Karpas-422 (cell line): ENCODE measurements at places on chromosomes 6 and 20. TPM values are rescaled to one million over a fixed set of nuclear protein-coding genes. Genes with fewer than 3 reads are reported as not detected.
A peak's percentile ranks its signal among the peaks of the same experiment; 100 is the strongest.

- DNase-seq, result no peak
These were observed 97.1 kb upstream of the MRPS10 start for GRCh38 chr6:42314571-42315258.

- no peak for DNase-seq
These were observed 524.3 kb downstream of the PRKN start for GRCh38 chr6:162203287-162203686.

- no peak for DNase-seq
These were observed 64.4 kb downstream of the PTPN1 start for GRCh38 chr20:50574586-50574985.

DNA sequence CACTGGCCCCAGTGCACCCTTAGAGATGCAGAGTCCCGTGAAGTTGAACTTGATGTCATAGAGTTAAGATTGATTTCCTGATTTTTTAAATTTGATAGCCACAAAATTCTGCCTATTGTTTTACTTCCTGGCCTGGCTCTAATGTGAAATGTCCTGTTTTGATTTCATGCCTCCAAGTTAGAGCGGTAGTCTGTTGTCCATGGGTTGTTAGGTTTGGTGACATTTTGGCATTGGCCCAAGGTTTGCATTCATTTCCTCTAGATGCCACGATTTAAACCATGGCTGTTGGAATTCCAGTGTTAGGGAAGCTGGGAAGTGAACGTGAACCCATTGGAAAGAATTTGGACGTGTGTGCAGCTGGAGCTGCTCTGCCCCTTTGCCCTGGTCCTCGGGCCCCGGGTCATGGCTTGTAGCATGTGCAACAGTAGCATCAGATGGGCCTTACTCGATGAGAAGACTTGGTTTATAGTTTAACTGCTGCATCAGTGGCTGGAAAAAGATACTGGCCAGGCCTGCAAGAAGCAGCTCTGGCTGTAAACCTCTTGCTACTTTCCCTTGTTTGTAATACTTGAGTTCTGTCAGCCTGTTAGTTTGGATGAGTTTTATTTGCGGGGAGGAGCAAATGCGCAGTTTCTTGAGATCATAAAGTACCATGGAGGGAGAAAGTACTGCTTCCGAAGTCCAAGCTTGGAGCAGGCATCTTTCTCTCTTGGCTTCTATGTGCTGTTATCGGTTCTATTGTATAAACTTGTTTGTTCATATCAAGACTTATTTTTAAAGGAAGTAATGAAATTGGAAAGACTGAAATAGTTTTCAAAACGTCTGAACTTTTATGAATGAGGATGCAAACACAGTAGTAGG, 121.4 kb upstream of the CLDN20 start:
- no peak for DNase-seq

DNA sequence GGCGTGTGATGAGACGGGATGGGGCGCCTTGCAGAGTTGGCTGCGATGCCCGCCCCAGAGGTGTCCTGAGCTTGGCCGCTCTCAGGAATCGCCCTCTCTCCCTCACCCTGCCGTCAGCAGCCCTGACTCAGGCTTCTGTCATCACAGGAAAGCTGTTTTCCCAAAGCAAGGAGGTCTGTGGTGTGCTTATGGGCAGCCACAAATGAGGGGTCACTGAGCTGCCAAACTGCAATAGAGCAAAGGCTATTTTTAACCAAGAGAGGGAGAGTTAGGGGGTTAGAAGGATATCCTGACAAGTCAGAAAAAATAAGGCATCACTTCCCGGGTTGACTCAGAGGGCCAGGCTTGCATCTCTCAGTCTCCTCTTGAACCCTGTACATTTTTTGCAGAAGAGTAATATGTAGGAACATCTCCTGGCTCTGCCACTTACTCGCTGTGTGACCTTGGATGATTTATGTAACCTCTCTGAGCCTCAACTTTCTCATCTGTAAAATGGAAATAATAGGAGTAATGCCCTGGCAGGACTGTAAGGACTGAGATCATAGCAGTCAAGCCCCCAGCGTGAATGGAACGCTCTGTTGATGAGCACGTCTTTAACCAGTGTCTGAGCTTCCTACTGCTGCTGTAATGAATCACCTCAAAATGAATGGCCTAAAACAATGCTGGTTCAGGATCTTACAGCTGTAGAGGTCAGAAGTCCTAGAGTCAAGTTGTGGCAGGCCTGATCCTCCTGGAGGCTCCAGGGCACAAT, 181.9 kb downstream of the NFATC2 start:
- no peak for DNase-seq

DNA sequence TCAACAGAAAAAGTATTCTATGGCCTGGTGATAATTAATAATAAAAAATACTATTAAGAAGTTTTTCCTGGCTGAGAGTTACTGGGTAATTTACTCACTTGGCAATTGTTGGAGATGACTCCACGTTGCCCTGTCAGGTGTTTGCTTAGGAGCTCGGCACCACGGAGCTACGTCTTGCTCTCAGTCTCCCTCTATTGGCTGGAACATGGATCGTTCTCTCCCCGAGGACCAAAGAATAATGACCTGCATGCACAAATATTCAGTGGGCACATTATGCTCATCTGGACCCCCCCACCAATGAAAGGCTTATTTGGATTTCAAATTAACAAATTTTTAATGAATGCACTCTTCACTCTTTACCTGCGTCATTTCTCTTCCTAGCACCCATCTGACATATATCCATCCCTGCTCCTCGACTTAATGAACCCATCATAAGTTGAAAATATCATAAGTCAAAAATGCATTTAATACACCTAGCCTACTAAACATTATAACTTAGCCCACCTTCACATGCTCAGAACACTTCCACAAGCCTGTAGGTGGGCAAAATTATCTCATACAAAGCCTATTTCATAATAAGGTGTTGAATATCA, 71.0 kb upstream of the CD83 start:
- peak; percentile 75 for DNase-seq

DNA sequence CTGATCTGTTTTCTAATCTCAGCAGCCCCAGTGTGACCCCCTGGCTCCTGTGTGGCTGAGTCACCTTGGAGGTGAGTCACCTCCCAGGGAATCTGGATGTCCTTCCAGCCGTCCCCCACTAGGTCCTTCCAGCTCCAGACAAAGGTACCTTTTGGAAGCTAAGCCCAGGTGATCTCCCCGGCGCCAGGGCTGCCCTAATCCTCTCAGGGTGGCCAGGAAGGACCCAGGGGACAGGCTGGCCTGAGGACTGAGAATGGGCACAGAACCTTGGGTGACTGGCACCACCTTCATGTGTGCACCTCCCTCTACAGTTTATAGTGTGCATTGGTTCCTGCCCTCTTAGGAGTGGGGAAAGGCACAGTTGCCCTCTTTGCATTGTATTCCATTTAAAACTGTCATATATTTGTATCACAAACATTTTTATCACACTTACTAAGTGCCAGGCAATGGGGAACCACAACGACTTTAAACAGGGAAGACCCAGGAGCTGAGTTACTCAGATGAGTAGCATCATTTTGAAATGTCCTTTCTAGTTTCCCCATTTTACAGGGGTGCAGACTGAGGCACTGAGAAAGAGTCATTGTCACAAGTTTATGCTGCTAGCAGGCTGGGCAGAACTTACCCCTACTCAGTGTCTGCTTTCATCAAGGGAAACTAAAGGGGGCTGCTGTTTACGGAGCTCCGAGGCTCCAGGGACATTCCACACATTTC, 2.6 kb upstream of the BPIFB4 start:
- DNase-seq, result peak; percentile 60

DNA sequence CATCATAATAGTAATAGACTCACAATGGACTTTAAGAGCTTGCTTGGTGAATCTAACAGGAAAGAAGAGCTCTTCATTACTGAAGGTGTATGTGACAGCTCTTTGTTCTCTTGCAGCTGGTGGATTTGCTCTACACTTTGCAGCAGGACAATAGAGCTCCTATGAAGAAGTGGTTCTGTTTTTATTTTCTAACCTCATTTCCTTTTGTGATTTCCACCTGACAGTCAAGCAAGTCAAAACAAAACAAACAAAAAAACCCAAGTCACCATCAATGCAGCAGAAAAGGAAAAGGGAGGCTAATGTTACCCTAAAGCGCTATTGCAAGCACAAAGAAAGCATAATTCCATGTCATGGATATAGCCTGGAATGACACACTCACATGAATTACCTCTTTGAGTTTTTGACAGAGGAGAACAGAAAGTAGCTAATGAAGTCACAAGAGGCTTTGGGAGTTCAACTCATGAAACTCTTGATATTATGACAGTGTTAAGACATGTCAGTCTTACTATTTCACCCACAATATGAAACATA, 1188.1 kb downstream of the EPHA7 start:
- DNase-seq, result no peak

TDRD6 gene
- 3.5 and 5.4 TPM in 2 replicates for total RNA-seq

PRRC2A gene
- 123 and 147 TPM in 2 replicates for total RNA-seq

SLA2 gene
- total RNA-seq, result 0.19 and 0.36 TPM in 2 replicates

DUSP15 gene
- total RNA-seq, result not detected in 2 replicates

PXT1 gene
- not detected in 2 replicates for total RNA-seq

FOXP4 gene
- 3.6 and 5.0 TPM in 2 replicates for total RNA-seq

CRISP2 gene
- not detected in 2 replicates for total RNA-seq

UST gene
- 0.15 TPM in 1 of 2 replicates, not detected in the other for total RNA-seq

GLP1R gene
- total RNA-seq, result not detected in 2 replicates

PLA2G7 gene
- not detected in 2 replicates for total RNA-seq

NKAIN4 gene
- total RNA-seq, result not detected in 2 replicates
